SK-MEL-5 (cell line): ENCODE measurements at places on chromosomes 1 and 21. TPM values are rescaled to one million over a fixed set of nuclear protein-coding genes. Genes with fewer than 3 reads are reported as not detected.

- DNase-seq = no peak
These were observed 75.2 kb downstream of the NTPCR start for GRCh38 chr1:233025567-233025966.

- no peak for DNase-seq
These were observed 497 bp upstream of the IFNAR2 start for GRCh38 chr21:33229099-33229783.

GRCh38 chr1:85360730-85361493 lies 84.5 kb upstream of the BCL10 start:
- no peak for DNase-seq

- DNase-seq = no peak
These were observed 38.2 kb downstream of the CACNA1S start for GRCh38 chr1:201074018-201074417.

DNA sequence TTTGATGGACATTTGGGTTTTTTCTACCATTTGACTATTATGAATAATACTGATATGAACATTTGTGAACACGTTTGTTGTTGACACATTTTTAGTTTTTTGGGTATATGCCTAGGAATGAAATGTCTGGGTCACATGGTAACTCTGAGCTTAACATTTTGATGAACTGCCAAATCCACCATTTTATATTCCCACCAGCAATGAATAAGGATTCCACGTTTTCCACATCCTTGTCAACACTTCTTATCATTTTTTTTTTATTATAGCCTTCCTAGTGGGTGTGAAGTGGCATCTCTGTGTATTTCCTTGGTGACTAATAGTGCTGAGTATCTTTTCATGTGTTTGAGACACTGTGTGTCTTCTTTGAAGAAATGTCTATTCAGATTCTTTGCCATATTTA lies 67.6 kb downstream of the RASAL2 start:
- no peak for DNase-seq

GRCh38 chr1:158611916-158612315 lies 6.8 kb downstream of the OR10Z1 start:
- no peak for DNase-seq

DNA sequence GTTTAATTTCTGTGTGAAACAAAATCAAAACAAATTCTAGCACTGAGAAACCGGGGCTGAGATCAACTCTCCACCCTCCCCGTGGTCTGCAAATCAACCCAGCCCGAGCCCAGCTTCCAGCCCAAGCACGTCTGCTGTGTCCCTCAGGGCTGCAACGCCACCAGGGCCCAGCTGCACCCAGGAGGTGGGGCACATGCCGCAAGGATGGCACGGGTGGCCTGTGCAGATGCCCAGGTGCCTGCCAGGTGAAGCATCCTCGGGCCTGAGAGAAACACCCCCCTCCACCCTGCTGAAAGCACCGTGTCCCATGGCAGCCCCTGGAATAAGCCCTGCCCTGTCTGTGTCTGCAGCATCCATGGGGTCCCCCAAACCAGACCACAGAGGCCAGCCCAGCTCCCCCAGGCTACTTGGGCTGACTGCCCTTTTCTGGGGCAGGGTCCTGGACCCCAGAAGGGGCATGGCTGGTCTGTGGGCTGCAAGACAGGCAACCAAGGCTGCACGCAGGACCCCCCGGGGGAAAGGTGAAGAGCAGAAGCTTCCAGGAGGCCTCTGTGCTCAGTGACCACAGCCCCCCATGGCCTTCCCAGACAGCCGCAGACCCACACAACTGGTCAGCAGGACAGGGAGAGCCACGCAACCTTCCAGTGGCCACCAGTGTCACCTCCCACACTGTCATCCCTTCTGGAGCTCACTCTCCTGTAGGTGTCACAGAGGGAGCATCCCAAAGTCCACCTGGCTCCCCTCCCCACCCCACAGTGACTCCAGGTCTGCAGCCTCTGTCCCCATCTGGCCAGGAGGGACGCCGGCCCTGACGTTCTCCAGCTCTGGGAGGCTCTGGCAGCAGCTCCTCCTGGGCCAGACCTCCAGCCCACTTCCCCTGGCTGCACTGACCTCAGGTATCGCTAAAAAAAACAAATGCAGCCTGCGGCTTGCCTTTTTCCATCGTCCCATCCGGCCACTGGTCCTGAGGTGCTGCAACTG lies 7.7 kb downstream of the WNT9A start:
- DNase-seq = no peak

GRCh38 chr1:205849619-205850355 lies at the start of gene PM20D1:
TSS of gene PM20D1 (minus strand) at chr1:205850132. CDS start at chr1:205850072, 60 bp downstream.
- peak; percentile 28 for DNase-seq

DNA sequence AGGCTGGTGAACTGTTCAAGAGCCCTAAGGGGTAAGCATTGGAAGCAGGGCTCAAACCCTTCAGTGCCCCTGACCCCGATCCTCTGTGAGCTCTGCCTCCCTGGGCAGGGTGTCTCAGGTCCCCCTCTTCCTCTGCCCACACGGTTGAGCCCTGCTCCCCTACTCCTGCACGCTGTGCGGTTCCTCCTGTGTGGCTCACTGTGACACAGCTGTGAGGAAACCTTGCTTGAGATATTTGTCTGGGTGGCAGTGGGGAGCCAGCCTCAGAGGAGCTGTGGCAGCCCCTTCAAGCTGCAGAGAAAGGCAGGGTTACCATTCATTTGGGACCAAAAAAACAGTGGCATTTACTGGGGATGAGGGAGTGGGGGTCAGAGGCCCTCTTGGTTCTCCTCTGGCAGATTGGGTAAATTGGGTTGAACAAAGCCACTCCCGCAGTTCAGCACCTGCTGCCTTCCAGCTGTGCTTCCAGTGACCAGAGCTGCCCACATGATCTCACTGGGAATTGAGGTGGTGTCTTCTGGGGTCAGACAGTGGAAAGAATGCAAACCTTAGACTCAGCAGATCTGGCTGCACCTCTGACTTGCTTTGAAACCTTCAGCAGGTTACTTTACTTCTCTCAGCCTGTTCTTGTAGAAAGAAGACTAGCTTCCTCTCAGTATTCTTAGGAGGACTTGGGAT lies 60.6 kb upstream of the CD1D start:
- DNase-seq = no peak

DNA sequence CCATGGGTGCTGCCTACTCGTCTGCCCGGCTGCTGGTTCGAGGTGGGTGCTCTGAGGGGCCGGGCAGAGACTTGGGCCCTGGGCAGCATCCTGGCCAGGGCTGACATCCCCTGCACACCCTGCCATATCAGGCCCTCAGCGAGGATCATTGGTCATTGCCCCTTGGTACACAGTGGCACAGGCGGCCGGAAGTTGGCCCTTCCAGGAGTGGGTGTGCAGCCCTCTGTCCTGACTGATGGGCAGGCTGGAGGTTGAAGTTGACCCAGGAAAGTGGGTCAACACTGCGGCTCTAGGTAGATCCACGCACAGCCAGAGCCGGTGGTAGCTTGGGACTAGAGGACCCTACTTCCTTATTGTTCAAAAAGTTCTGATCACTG lies 72.9 kb downstream of the TRIM11 start:
- no peak for DNase-seq

- DNase-seq = peak; percentile 52
These were observed 24.7 kb upstream of the ADGRB2 start for GRCh38 chr1:31788825-31789256.

GRCh38 chr1:226626577-226626956 lies 78.0 kb downstream of the STUM start:
- peak; percentile 81 for DNase-seq

MRAP gene
- total RNA-seq = not detected in 2 replicates

ANXA9 gene
- 0.48 and 1.1 TPM in 2 replicates for total RNA-seq

LIN28A gene
- total RNA-seq = not detected in 2 replicates

TCP10L gene
- total RNA-seq = 0.53 TPM in 1 of 2 replicates, not detected in the other

IQCC gene
- total RNA-seq = 2.5 and 3.1 TPM in 2 replicates

LCE1B gene
- total RNA-seq = not detected in 2 replicates
